NCI-H1417 (cell line): ENCODE measurements at places on chromosomes 16 and 17.

DNA sequence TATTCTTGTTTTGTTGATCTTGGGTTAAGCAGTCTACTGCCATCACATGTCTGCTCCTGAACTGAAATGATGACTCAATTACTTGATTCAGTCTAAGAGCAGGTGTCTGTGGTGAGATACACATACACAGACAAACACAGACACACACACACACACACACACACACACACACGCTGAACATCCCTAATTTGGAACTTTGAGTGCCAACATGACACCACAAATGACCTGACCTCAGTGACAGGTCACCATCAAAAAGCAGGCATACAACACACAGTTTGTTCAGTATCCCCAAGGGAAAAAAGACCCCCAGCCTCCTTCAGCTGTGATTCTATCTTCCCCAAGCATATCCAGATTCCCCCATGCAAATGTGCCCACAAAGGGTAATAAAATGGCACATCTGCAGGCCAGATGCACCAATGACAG is 130.1 kb upstream of the TMEM97 start:
- no peak for DNase-seq

GRCh38 chr17:27550291-27550930 is 80.6 kb upstream of the LGALS9 start:
- no peak for DNase-seq

DNA sequence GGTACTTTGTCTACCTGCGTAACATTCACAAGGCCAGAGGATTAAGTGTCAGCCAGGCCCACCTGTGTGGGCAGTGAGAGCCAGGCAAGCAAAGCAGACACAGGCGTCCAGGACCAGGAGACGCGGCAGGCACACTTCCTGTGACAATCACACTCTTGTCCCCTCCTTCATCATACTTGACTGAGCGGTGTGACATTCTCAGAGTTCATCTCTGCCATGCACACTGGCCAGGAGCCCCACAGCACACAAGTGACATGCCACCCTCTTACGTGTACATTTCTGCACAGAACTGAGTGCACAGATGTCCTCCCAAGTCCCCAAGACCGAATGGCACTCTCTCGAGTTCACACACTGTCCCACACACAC is 8.7 kb downstream of the PPP1R9B start:
- no peak for DNase-seq

GRCh38 chr17:78774453-78774852 is 7.6 kb downstream of the CYTH1 start:
- no peak for DNase-seq

DNA sequence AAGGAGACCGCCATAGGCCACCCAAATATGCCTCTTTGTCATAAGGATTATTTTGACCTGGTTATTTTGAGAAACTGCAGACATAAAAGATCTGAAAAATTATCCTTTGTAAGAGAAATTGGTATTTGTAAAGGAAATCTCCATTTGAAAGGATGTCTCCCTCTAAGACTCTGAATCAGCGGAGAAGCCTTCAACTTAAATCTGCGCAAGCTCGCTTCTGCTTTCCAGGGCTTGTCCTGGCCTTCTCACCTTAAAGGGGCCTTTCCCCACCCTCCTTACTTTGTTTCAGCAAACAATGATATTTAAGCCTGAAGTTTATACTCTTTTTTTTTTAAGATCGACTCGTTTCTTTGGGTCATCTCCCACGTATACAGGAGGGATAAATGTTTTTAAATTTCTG is 34.5 kb downstream of the HSBP1 start:
- no peak for DNase-seq
